ENCODE measurements at places on chromosomes 16 and 17.
A peak's percentile ranks its signal among the peaks of the same experiment; 100 is the strongest.

DNA sequence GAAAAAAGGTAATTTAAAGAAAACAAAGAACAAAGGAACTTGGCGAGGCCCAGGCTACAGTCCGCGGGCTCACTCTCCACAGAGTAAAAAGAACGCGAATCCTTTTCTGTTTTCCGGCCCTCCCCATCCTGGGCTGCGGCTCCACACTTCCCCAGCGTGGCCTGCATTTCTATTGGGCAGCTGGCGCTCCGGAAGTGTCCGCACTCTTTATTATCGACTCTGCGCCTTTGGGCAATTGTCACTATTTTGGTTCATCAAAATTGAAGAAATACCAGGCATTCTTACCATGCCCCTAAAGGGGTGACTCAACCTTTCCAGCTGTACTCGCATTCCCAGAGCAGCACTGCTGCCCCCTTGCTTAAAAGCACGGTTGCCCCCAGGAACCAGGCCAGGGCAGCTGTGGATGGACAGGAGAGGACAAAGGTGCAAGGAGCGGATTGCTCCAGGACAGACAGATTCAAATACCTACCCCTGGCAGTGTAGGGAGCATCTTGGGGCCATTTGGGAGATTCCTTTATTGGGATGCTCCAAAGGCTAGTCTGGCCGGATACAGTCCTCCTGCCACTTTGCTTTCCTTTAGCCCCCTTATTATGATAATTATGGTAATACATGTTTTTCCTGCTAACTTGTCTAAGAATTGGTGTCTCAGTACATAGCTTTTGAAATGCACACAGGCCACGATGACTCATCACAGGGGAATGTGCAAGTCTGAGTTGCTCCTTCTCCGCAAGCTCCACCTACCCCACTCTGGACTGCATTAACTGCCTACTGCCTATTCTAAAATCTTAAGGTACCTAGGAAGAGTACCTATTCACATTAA, 985 bp upstream of the SLFN12 start:
- DNase-seq, result peak; percentile 72

- DNase-seq, result no peak
These were observed 60.4 kb downstream of the PLXDC1 start for GRCh38 chr17:39090908-39091665.

GRCh38 chr16:12971241-12971640, 69.8 kb downstream of the SHISA9 start:
- DNase-seq, result no peak

DNA sequence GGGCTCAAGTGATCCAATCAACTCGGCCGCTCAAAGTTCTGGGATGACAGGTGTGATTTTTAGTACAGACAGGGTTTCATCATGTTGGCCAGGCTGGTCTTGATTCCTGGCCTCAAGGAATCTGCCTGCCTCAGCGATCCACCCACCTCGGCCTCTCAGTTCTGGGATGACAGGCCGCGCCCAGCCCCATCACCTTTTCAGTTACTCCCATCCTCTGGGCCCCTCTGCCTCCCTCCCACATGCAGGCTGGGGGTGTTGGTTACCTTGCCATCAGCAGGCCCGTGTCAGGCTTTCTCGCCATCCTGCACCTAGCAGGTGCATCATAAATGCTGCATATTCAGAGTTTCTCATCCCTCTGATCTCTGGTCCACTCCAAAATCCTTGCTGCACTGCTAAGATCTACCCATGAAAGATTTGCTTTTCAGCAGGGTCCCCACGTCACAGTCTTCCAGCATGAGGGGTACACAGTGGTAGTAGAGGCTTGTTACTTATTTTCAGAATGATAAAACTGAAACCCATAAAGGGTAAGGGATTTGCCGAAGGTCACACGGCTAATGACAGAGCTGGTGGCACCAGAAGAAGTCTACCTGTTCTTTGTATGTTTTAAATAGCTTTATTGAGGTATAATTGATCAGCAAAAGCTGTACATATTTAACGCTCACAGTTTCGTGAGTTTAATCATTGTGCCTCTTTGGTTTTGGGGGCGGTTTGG, 16.6 kb downstream of the PMM2 start:
- DNase-seq, result no peak

GRCh38 chr17:74024871-74025531, 178.5 kb upstream of the RPL38 start:
- no peak for DNase-seq

- DNase-seq, result no peak
These were observed 222.5 kb downstream of the C16orf78 start for GRCh38 chr16:49596068-49596467.

- no peak for DNase-seq
These were observed 13.0 kb upstream of the GGA2 start for GRCh38 chr16:23523321-23523720.

Measured in stimulated activated CD8-positive, alpha-beta memory T cell treated with anti-CD3 and anti-CD28 coated beads, Interleukin-15, amount 100 ng/mL, for 4 hours (primary cell).